ENCODE measurements at places on chromosomes 11 and 22. TPM values are rescaled to one million over a fixed set of nuclear protein-coding genes. Genes with fewer than 3 reads are reported as not detected.

DNA sequence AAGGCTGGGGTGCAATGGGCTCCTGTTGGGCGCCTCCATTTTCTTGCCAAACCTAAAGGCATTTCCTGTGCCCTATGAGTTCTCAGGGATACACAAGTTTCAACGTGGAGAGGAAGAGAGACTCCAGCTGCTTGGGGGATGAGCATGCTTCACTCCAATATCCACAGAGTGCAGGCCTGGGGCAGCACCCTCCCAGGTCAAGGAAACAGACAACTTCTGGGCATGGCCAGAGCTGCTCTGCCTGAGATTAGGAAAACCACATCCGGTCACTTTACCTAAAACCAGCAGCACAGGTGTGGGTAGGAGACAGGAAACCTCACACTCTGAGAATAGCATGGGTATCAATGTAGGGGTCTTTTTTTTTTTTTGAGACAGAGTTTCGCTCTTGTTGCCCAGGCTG lies 28.7 kb downstream of the TMEM184B start:
- DNase-seq: no peak

- DNase-seq: no peak
Measured at GRCh38 chr22:48474881-48475280, 1352.8 kb downstream of the BRD1 start.

- no peak for DNase-seq
Measured at GRCh38 chr11:34809191-34810106, 106.7 kb downstream of the APIP start.

DNA sequence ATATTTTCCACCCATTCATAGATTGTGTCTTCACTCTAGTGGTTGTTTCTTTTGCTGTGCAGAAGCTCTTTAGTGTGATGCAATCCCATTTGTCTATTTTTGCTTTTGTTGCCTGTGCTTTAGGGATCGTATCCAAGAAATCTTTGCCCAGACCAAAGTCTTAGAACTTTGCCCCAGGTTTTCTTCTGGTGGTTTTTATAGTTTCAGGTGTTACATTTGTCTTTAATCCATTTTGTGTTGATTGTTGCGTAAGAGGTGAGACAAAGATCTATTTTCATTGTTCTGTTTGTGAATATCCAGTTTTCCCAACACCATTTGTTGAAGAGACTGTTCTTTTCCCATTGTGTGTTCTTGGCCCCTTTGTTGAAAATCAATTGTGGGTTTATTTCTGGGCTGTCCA lies 6.4 kb downstream of the IL10RA start:
- DNase-seq: no peak

- no peak for DNase-seq
Measured at GRCh38 chr11:60931917-60932316, 7.7 kb downstream of the TMEM132A start.

GRCh38 chr22:49119551-49119952 lies 708.1 kb downstream of the BRD1 start:
- DNase-seq: no peak

GRCh38 chr11:131464461-131464860 lies 94.0 kb downstream of the NTM start:
- DNase-seq: no peak

DNA sequence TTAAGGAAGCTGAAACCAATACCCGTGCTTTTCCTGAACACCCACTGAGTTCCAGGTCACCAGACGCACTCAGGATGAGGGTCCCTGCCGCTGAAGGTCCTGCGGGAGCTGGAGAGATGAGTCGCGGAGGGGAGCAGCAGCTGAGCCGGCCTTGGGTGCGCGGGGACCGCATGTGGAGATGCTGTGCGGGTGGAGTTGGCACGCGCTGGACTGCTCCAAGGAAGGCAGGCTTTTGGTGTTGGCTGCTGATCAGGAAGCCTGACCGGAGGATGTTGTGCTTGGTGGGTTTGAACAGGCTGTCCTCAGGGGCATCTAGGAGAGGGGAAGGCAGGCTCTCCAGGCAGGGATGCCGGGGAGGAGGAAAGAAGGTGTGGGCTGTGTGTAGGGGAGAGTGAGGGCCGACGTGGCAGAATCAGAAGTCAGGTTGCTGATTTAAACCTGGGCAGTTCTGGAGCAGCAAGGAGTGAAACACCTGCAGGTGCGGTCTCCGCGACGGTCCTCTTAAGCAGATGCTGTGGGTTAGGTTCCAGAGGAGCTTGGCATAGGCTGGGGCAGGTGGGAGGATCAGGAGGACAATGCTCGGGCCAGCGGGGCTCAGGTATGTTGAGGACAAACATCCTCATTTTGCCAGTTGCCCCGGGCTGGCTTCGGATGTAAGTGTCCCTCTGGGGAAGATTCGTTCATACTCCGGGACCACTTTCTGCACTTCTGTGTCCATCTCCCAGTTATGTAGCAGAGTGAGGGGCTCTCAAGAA lies 197.5 kb upstream of the B3GAT1 start:
- no peak for DNase-seq

GRCh38 chr11:61092908-61093763 lies 9.2 kb upstream of the CD5 start:
- no peak for DNase-seq

The PDXP gene
- 40.6 TPM for total RNA-seq

The SCUBE2 gene
- total RNA-seq: 15.9 TPM

The GAL3ST1 gene
- total RNA-seq: 7.9 TPM

The DEFB131B gene
- not detected for total RNA-seq
